Central memory CD4-positive, alpha-beta T cell (primary cell): ENCODE measurements at places on chromosomes 12 and 14.
A peak's percentile ranks its signal among the peaks of the same experiment; 100 is the strongest.

GRCh38 chr12:26767116-26767515, 65.9 kb downstream of the ITPR2 start:
- DNase-seq = no peak

- DNase-seq = no peak
These were observed 8.5 kb downstream of the ORAI1 start for GRCh38 chr12:121634836-121635235.

GRCh38 chr12:92404921-92405320, 259.3 kb upstream of the BTG1 start:
- DNase-seq = no peak

- no peak for DNase-seq
These were observed 105.4 kb downstream of the APAF1 start for GRCh38 chr12:98750511-98750910.

GRCh38 chr12:12427568-12427967, 70.7 kb downstream of the BORCS5 start:
- DNase-seq = no peak

DNA sequence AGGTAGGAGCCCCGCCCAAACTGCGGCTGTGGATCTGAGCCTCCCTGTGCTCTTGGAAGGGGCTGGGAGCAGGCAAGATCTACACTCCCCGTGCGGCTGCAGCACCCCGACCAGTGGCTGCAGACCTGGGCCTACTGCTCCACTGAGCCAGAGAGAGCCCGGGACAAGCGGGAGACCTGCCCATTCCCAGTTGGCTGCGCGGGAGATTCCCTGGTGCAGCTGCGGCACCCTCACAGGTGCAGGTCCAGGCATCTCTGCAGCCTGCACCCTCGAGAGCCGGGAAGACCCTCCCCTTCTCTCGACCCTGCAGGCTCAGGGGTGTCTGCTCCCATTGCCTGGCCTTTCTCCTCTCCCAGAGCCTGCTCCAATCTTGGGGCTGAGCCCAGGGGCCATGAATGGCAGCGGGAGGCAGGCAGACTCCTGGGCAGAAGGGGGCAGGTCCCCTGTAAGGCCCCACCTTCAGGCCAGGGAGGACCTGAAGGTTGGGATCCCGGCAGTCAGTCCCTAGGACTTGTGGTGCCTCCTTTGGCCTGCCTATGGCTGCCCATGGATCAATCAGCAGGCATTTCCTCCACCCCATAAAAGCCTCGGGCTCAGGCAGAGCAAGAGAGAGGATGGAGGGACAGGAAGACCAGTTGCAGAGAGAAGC, 8.8 kb upstream of the A2M start:
- DNase-seq = no peak

GRCh38 chr12:57460468-57460784, 841 bp downstream of the GLI1 start:
- no peak for DNase-seq

DNA sequence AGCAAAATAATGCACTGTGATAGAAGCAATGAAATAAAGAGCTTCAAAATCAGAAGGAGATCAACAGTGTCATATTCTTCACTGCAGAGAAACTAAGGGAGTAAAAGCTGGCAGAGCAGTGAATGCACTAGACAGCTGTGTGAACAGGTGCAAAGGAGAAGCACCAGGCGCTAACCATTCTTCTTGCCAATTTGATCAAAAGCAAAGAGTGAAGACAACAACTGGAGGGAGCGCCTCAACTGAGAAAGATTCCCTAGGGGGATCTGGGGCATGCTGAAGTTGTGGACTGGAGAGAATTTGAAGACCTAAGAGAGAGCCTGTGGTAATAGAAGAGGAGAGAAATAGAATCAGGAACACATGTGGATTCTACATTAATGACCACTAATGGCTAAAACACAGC, 50.4 kb upstream of the OVCH1 start:
- DNase-seq = no peak

GRCh38 chr12:108967869-108968540, 52.9 kb downstream of the SVOP start:
- no peak for DNase-seq

DNA sequence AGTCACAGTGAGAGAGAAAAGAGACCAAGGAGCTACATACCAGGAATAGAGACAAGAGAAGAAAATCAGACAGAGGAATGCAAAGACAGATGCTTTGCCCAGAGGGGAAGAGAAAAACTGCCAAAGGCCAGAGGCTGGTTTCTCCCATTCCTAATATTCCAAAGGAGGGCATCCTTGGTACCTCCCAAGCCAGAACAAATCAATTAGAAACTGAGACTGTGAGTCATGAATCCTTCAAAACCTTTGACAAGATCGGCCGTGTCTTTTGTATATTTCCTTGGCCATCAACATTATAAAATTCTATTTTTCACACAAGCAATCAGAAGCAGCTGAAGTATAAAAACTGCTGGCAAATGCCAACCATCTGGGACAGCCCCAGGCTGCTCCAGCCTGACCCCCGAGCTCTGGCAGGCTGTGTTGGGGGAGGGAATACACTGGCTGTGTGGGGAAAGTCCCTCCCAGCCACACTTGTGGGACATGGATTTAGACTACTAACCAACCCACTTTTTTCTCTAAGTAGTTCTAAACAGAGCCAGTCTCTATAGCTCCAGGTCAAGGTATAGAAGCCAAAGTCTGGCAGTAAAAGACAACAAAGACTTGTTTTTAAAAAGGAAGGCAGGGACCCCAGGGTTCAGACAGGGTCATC, 13.7 kb downstream of the POMT2 start:
- no peak for DNase-seq

DNA sequence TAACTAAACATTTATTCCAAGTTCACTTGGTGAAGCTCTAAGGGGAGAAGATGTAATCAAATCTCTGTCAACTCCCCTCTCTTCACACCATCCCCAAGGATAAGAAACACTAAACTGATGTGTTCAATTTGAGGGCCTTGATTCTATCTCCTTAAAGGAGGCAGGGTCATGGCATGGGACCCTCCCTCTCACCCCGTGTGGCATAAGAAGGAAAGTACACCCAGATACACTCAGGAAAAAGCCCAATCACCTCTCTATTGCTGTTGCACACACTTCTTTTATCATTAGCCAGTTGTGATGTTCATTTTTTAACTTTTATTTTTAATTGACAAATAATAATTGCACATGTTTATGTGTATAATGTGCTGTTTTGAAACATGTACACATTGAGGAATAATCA, 35.1 kb downstream of the WASHC3 start:
- DNase-seq = no peak

DNA sequence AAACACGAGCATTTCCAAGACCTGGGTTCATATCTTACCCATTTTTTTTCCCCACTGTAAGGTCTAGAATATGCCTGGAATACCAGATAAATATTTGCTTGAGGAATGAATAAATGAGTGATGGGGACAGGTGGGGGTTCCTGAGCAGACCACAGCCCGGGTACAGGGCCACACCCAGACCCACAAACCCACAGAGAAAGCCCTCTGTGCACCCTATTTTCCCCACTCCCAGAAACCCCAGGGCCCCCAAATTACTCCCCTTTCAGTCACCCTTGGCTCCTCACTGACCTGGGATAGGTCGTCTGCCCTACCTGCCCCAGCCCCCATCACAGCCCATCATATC, 66.5 kb upstream of the DDX11 start:
- no peak for DNase-seq

DNA sequence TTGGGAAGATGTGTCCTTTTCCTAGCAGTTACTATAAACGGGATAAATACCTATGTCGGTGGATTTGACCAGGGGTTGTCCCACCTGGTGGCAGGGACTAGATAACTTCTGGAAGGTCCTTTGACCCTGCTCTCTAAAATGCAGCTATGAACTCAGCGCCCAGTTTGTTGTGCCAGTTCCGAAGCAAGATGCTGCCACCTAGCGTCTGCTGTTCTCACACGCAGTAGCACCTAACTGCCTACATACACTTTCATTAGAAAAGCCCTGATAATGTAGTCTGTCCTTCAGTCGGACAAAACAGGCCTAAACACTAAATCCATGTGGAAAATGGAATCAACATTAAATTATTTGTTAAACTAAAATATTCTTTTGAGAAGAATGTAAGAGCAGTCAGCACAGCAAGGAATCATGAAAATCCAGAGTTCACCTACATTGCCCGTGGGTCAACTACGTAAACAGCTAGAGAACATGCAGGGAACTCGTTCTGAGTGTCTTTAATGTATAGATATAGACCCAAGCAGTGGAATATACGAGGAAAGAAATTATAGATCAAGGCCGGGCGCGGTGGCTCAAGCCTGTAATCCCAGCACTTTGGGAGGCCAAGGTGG, 51.1 kb upstream of the CRACR2A start:
- DNase-seq = peak; percentile 42
